ENCODE measurements at places on chromosomes 11 and 22.

GRCh38 chr22:44839061-44839460, 86.7 kb downstream of the ARHGAP8 start:
- DNase-seq = no peak

DNA sequence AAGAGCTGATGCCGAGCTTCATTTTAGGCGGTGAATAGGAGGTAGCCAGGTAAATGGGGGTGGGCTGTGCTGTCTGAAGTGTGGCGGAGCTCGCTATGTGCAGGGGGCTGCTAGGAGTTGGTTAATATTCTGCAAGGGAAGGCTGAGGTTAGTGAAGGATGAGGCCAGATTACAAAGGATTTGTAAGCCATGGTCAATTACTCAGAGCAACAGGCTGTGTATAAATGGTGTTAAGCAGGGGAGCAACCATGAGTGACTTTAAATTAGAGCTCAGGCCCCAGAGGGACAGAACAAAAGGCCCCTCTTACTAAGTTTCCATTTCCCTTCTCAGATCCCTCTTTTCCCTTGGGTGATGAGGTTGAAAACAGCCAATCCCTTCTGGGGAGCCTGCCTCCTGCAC, 7.3 kb upstream of the MCAM start:
- no peak for DNase-seq

DNA sequence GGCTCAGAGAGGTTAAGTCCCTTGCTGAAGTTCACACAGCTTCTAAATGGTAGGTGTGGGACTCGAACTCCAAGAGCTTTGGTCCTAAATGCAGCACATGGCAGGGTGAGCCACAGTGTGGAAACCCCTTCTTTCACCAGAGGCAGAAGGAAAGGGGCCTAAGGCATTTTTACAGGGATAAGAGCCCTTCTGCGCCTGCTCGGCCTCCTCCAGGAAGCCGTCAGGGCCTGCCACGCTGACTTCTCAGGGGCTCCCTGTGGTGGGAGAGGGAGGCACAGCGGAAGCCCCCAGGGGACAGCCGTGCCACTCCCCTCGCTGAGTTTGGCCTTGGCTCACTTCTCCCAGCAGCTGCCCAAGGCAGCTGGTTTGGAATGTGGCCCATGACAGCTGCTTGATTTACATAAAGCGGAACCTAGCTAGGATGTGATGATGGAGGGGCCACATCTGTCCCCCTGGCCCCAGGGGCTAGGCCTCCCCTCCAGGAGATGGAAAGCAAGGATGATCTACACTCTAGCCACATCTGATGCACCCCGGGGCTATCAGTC, 35.4 kb downstream of the CD82 start:
- DNase-seq = no peak

DNA sequence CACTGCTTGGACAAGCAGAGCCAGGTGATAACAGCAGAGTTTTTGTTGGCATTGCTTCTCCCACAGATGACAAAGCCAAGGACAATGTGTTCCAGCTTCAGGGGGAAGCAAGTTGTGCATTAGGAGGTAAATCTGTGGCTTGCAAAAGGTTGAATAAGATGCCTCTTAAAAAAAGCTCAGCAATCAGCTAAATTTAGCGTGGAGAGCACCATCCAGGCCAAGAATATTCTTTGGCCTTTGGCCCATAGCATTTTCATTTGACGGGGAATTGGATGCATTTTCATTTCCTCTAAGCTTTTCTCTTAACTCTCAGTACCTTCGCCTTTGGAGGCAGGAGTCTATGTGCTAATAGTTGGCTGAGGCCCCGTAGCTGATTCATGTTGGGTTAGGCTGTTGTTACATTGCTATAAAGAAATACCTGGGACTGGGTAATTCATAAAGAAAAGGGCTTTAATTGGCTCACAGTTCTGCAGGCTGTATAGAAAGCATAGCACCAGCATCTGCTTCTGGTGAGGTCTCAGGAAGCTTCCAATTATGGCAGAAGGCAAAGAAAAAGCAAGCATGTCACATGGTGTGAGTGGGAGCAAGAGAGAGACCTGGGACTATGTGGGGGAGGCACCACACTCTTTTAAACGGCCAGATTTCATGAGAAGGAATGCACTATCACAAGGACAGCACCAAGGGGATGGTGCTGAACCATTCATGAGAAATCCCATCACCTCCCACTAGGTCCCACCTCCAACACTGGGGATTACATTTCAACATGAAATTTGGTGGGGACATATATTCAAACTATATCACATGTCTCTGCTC, 350.1 kb upstream of the C11orf87 start:
- no peak for DNase-seq

- DNase-seq = no peak
Observed at GRCh38 chr11:32466279-32466915, 31.1 kb upstream of the WT1 start.

DNA sequence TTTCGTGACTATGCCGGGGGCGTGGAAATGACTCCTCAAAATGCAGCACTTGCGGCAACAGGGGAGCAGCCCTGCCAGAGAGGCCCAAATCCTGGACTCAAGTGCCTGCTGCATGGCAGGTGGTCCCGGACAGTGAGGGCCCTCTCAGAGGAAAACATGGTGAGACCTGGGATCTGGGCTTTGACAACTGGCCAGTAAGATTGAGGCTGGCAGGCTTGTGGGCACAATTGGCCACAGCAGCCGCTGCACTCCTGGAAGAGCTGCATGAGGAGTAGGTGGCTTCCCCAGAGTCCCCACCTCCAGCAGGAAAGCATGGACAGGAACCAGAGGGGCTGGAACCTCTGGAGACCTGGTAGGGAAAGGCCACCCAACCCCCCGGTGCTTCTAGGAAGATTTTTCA, 13.4 kb downstream of the LINC01488 start:
- DNase-seq = no peak

DNA sequence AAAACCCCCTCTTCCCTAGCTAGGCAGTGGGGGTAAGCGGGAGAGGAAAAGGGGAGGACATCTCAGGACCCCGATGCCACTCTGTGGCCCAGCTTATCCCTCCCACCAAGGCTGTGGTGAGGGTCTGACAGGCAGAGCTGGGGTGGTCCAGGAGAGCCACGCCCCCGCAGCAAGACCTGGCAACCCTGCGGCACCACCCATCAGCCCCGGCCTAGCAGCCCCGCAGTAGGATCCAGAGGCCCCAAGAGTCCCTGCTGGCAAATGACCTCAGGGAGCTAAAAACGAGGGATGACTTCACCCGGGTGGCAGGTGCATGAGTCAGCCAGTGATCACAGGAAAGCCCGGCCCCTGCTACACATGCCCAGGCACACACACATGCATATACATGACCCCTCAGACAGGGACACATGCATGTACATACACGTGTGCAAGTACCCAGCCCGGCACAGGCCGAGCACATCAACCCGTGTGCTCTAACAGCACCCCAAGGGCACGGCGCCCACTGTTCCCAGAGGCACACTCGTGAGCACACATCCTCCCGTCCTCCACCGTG, 32.3 kb downstream of the ARVCF start:
- DNase-seq = no peak

DNA sequence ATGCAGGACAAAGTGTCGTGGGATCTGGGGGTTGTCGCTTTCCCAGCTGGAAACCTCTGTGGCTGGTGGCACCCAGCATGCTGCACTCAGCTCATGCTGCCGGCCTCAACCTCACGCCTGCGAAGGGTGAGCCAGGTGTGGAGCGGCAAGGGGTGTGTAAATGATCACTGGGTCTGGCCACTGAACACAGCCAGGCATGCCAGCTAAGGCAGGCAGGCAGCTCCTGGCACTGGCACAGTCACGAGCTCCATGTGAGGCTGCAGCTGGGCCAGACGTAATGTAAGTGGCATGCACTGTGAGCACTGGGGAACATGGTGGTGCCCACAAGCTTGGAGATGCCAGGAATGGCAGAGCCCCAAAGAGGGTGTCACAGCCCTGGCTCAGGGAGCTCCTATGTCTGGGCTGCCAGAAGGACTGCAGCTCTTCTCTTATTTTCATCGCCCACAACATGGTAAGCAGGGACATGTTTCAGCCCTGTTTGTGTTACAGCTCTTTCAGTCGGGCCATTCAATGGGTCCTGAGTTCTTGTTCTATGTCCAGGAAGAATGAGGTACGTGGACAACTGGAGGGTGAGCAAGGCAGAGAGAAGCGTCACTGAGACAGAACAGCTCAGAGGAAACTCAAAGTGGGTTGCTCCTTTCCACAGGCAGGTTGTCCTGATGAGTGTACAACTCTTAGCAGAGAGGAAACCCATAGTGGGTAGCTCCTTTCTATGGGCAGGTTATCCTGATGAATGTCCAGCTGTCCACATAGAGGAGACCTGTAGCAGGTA, 403.8 kb downstream of the CNTN5 start:
- DNase-seq = no peak

DNA sequence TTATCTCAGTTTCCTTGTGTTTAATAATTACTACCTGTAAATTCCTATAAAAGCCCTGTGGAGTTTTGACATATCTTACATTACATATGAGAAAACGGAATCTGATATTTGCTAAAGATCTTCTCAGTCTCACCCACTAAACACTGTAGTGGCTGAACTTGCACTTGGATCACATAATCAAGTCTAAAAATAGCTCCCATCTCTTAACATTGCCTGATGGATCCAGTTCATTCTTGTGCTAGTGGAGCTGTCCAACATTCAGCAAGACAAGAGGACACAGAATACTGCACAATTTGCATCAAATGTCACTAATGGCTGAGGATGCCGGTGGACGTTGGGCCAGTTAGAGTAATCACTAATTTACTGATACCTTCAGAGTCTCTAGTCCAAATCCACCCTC, 569.9 kb upstream of the ANO5 start:
- no peak for DNase-seq

GRCh38 chr11:13297917-13298356, 20.3 kb downstream of the BMAL1 start:
- no peak for DNase-seq

DNA sequence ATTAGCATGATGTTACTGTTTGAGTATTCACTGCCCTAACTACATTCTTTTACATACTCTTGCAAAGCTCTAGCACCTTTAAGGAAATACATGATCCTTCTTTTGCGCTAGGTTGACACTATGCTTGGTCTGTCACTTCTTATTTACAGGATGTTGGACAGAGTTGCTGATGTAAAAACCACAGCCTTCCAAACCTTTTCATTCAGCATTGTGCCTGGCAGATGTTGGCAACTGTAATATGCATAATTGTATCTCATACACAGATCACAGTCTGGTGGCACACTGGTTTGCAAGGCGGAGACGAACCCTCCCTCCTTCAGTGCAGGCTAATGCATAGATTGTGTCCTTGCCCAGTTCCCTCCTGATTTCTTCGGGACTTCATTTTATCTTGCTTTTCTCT, 224.1 kb downstream of the SNX19 start:
- no peak for DNase-seq

DNA sequence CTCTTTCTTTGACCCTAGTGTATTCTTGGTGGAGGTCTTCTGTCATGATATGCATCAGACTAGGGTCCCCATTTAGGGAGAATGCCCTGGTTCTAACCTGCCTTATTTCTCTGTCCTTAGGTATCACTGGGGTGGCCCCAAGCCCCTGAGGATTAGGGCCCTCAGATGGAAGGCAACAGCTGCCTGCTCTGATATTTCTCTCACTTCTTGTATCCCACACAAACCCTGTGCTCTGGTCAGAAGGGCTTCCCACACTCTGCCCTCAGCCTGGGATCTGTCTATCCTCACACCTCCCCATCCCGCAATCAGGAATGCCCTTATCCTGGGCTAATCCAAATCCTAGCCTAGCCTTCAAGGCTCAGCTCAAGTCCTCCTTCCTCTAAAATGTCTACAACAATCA, 75.5 kb downstream of the KCNC1 start:
- no peak for DNase-seq

DNA sequence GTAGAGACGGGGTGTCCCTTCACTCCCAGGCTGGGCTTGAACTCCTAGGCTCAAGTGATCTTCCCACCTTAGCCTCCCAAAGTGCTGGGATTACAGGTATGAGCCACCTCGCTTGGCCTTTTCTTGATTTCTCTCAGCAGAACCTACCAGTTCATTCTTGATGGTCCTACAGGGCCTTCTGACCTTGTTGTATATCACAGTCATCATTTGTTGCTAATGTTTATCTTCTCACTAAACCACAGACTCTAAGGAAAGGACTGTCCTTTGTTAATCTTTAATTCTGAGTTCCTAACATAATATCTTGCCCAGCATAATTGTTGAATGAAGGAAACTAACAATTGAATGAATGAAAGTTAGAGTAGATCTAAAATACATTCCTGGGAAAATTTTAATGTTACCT, 22.0 kb upstream of the ZC3H12C start:
- no peak for DNase-seq

DNA sequence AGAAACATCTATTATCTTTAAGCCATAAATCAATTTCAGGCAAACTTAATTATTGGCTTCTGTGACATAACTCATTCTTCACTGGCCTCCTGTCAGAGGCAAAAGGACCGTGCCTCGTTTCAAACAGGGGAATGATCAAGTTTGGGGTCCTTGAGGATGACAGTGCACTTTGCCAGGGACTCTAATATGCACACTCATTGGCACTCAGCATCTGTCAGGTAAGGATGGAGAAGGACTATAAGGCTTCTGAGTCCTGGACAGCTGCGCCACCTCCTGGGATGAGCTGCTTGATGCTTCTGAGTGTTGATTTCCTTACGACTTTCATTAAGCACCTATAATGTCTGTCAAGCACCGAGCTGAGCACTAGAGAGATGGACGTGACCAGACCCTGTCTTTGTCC, 20.2 kb downstream of the BPIFC start:
- no peak for DNase-seq

DNA sequence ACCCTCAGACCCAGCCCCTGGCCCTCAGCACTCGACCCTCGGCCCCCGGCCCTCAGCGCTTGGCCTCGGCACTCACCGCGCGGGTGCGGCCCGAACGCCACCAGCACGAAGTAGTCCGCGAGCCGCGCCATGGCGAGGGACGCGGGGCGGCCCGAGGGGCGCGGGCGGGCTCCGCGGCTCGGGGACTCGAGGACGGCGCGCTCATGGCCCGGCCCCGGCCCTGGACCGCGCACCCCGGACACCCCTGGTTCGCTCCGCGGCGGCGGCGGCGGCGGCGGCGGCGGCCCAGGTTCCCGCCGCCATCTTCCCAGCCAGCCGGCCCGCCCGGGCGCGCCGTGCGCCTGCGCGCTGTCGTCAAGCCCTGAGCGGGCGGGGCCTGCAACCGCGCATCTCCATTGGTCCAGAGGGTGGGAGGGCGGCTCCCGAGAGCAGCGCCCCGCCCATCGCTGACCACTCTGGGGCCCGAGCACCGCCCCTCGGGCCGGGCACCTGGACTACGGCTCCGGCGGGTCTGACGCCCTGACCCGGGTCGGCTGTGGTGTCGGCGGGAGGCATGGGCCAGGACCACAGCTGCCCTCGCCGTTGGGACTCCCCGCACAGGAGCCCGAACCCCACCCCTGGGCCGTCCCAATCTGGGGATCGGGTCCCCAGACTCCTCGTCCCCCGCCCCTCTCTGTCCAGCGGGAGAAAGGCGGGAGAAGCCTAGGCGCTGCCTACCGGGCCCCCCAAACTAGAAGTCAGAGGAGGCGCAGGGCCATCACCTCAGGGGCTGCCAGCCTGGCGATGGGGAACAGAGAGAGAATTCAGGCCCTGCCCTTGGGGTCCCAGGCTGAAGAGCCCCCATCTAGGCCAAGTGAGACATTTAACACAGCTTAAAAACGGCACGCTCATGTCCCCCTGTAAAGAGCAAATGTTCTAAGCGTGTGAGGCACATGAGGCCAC, at the start of gene SBF1:
Gene SBF1, minus strand, starts transcription at position 326 of the 942 bp plus-strand sequence. Its CDS starts 195 bp downstream, at position 131.
- peak; percentile 94 for DNase-seq

GRCh38 chr11:16070573-16070972, 285.8 kb downstream of the SOX6 start:
- DNase-seq = no peak

Data from type B pancreatic cell (in vitro differentiated cells).